ENCODE measurements at places on chromosomes 12 and 14.

DNA sequence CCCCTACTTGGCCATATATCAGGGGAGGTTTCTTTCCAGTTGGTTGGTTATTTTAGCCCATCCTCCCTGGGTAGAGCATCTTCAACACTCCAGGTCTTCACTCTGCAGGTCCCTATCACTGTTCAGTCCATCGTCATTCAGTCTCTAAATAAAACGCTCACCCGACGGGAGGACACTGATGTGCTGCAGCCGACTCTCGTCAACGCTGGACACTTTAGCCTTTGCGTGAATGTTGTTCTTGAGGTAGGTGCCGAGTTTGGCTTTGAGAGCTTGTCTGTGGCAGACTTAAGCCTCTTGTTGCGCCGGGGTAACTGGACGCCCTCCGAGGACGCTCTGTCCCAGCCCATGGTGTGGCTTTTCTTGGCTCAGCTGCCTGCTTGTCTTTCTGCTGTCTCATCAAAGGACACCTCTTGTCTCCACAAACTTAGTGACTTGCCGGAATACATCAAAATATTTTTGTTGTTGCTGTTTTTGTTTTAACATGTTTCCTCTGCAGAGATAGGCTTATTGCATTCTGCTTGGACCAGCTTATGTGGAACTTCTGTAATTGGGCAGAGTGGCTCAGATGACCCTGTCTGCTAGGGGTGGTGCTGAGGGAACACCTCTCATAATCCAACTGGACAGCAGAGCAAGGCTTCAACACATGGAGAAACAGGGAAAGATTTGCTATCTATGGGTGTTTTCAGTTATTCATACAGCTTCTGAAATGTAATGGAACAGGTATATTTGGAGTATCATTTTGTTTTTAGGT, 26.5 kb downstream of the TCTN1 start:
- no peak for DNase-seq

- DNase-seq, result no peak
Measured at GRCh38 chr14:57659052-57659451, 165.4 kb upstream of the CCDC198 start.

DNA sequence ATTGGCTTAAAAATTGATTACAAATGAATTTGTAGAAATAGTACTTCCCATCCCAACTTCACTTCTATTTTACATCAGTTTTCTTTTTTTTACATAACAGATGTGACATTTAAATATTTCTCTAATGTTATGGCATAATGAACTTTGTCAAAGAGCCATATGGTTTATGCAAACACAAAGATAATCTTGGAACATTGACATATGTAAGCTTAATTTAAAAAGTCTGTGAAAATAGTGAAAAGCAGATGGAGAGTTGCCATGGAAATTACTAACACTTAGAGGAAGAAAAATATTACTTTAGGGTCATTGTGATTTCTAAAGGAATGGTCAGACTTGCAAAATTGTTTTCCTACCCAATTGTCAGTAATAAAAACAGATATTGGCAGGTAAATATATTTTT, 232.4 kb downstream of the AEBP2 start:
- no peak for DNase-seq

DNA sequence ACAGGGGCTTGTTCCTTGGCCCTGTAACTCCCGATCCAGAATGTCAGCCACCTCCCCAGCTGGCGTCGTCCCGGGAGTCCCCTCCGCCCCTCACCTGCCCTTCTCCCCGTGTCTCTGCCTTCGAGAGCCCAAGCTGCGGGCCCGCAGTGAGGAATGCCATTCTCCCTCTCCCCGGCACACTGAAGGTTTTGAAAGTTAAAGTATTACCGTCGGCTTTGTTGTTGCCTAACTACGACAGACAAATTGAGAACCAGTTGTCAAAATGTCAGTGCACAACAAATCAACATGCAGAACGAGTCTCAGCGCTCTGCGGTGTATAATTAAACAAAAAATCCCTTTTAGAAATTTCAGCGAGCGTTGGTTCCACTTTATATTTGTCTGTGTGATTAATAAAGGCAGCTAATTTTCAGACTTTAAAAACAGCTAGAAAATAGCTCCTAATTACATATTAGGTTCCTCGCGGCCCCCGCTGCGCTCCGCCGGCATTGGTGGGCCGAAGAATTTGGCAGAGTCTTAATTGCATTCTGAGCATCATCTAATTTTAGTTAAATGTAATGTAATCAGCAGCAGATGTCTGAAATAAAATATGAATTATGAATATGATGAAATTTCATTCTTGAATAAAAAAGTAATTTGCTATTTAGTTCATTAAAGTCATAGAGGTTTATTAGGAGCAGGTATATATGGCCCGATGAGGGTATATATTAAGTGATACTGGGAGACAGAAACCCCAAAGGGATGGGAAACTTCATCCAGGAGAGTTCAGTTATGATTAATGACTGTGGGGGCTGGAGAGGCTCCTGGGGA, 40.3 kb downstream of the MVK start:
- no peak for DNase-seq

- no peak for DNase-seq
Measured at GRCh38 chr14:105605464-105606304, 79.3 kb downstream of the TMEM121 start.
